ENCODE measurements at places on chromosomes 5 and 9. TPM values are rescaled to one million over a fixed set of nuclear protein-coding genes. Genes with fewer than 3 reads are reported as not detected.

GRCh38 chr5:14935341-14935740 lies 63.8 kb upstream of the ANKH start:
- H3K36me3 ChIP-seq: no peaks in the 10 kb centered on the region
- H3K27ac ChIP-seq: no peak overlapping the region
- no peak for DNase-seq
- no peak overlapping the region for H3K4me3 ChIP-seq

DNA sequence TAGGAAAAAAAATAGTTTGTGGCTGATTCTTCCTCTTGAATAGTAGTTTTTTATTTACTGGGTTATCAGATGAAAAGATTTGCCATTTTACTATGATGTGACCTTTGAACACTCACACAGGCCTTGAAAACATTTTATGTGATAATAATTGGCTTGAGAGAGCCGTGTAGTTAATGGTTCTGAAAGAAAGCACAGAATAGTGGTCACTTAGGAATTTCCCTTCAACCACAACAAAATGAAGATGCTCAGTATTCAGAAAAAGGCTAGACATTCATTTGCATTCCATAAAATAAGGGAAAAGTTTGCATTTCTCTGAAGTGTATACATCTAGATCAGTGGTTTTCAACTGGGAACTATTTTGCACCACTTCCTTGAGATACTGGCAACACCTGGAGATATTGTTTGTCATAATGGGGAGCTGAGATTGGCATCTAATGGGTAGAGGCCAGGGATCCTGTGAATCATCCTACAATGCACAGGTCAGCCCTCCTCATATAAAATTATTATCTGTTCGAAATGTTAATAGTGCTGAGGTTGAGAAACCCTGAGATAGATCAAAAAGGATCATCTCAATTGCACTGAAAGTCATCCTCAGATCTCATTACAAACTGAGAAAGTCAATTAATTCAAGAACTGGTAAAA lies 446.4 kb upstream of the CCNG1 start:
- H3K36me3 ChIP-seq: no peaks in the 10 kb centered on the region
- no peak overlapping the region for H3K4me3 ChIP-seq
- H3K27me3 ChIP-seq: no peaks in the 10 kb centered on the region

DNA sequence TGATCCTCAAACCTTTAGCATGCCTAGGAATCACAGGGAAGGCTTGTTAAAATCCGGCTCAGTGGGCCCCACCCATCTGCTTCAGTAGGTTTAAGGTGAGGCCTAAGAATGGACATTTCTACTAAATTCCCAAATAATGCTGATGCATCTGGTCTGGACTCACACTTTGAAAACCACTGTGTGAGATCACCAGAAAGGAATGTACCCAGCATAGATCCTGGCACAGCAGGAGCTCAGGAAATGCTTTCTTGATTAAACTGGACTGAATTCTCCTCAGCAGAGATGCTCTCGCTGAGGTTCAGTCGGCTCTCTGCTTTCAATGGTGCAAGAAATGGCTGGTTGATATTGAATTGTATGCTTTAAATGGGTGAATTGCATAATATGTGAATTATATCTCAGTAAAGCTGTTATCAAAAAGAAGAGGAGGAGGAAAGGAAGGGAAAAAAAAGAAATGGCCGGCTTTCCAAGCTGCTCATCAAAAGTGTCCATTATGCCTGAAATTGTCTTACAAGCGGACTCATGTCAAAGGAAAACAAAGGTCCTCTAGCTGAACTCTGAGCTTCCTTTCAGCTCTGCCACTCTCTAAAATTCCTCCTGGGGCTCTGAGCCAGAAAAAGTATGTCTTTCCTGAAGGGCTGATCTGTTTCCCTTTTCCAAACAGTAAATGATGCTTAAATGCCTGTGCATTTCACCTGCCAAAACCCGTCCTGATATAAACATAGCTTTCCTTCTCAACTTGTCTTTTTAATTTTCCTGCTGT lies 77.6 kb upstream of the SAP30L start:
- H3K4me1 ChIP-seq: no peaks in the 10 kb centered on the region
- H3K4me3 ChIP-seq: no peak overlapping the region
- H3K27ac ChIP-seq: no peak overlapping the region
- H3K27me3 ChIP-seq: no peaks in the 10 kb centered on the region

DNA sequence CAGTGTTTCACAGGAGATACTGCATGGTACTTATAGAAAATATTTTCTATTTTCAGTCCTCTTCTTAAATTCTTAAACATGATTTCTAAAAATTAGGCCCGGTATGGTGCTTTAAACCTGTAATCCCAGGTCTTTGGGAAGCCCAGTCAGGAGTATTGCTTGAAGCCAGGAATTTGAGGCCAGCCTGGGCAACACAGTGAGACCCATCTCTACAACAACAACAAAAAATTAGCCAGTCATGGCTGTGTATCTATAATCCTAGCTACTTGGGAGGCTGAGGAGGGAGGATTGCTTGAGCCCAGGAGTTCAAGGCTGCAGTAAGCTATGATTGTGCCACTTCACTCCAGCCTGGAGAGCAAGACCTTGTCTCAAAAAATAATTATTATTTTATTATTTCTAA lies 23.3 kb downstream of the ELL2 start:
- H3K27me3 ChIP-seq: no peaks in the 10 kb centered on the region
- H3K36me3 ChIP-seq: no peaks in the 10 kb centered on the region
- no peak overlapping the region for H3K4me3 ChIP-seq
- no peak for DNase-seq

LHX3 gene
- polyA plus RNA-seq: not detected

GRCh38 chr5:28269978-28270377 lies 1231.6 kb upstream of the CDH9 start:
- no peak overlapping the region for H3K4me3 ChIP-seq
- H3K27me3 ChIP-seq: no peaks in the 10 kb centered on the region
- no peaks in the 10 kb centered on the region for H3K4me1 ChIP-seq
- no peak overlapping the region for H3K27ac ChIP-seq
- no peaks in the 10 kb centered on the region for H3K36me3 ChIP-seq
- no peak for DNase-seq

PTPRD gene
- polyA plus RNA-seq: not detected

All from naive thymus-derived CD4-positive, alpha-beta T cell (primary cell).